ENCODE measurements at places on chromosomes 7 and 10. TPM values are rescaled to one million over a fixed set of nuclear protein-coding genes. Genes with fewer than 3 reads are reported as not detected.

Gene MSS51
- polyA plus RNA-seq = 62.6 TPM

Gene AEBP1
- 65.4 TPM for polyA plus RNA-seq

Gene HTR5A
- not detected for polyA plus RNA-seq

Gene ZNF518A
- 19.1 TPM for polyA plus RNA-seq

Gene SPDYE2
- 7.4 TPM for polyA plus RNA-seq
